Ureter (tissue), 1 donor: ENCODE measurements at places on chromosomes 1 and 21.

- no peak for DNase-seq
Measured at GRCh38 chr1:196902344-196902743, 14.5 kb downstream of the CFHR4 start.

DNA sequence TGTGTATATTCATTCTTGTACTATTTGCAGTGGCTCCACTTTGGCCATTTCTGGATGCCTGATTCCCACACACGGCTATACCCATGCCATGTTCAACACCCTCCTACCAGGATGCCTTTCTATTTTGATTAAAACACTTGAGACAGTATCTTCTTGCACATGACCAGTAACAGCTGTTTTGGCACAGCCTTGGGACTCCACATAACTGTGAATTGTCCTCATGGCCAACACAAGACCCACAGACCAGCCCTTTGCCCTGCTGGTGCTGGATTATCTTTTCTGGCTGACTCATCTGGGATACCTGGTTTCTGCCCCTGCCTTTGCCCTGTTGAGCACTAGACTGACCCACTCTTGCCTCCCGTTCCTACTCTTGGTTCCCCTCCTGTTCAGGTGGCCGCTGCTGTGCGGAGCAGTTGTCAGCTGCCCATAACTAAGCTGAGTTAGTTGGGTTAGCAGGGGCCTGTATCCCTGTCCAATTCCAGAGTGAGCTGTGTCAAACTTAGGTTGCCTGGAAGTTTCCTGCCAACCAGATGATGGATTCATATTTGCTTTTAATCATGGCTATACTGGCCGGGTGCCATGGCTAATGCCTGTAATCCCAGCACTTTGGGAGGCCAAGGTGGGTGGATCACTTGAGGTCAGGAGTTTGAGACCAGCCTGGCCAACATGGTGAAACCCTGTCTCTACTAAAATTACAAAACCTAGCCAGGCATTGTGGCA lies 10.8 kb upstream of the EYA3 start:
- peak; percentile 26 for DNase-seq

GRCh38 chr1:156149374-156150332 lies 3.7 kb upstream of the SEMA4A start:
- no peak for DNase-seq

GRCh38 chr1:204413170-204413535 lies 1.5 kb upstream of the PPP1R15B start:
- no peak for DNase-seq

- no peak for DNase-seq
Measured at GRCh38 chr1:171263901-171264300, 15.6 kb downstream of the FMO1 start.

- no peak for DNase-seq
Measured at GRCh38 chr1:157580828-157581210, 17.1 kb downstream of the FCRL4 start.

GRCh38 chr1:98991127-98992012 lies 13.3 kb downstream of the PLPPR5 start:
- no peak for DNase-seq

GRCh38 chr1:90924982-90925381 lies 96.9 kb downstream of the ZNF644 start:
- no peak for DNase-seq

DNA sequence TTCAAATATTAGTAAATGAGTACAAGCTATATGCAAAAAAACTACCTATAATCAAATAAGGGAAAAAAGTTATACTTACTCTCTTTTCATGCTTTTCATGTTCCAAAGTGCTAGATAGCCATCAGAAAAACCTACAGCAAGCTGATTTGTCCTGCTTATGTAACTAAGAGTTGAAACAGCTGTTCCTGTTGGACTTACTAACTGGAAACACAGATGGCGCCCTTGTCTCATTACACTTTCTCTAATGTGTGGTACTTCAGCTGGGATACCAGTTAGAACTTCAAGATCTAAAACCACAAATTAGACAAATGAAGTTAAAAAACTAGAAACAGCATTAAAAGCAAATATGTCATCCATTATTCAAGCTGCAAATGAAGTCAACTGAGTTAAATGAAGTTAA lies 24.3 kb downstream of the AHCTF1 start:
- DNase-seq: no peak

DNA sequence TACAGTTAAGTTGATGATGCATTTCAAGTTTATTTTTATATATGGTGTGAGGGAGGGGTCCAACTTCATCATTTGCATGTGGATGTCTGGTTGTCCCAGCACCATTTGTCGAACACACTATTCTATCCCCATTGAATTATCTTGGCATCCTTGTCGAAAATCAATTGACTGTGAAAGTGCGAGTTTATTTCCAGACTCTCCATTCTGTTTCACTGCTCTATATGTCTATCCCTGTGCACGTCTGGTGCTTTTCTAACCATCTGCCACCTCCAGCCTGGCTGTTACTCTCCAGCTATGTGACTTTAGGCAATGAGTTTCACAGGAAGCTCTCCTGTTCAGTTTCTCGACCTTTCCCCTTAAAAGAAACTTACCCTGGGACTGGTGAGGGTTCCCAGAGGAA lies 137.1 kb upstream of the KLHDC7A start:
- no peak for DNase-seq

GRCh38 chr1:70671006-70671405 lies 259.9 kb downstream of the CTH start:
- DNase-seq: no peak

GRCh38 chr1:9901148-9902059 lies 8.7 kb downstream of the CTNNBIP1 start:
- DNase-seq: no peak

DNA sequence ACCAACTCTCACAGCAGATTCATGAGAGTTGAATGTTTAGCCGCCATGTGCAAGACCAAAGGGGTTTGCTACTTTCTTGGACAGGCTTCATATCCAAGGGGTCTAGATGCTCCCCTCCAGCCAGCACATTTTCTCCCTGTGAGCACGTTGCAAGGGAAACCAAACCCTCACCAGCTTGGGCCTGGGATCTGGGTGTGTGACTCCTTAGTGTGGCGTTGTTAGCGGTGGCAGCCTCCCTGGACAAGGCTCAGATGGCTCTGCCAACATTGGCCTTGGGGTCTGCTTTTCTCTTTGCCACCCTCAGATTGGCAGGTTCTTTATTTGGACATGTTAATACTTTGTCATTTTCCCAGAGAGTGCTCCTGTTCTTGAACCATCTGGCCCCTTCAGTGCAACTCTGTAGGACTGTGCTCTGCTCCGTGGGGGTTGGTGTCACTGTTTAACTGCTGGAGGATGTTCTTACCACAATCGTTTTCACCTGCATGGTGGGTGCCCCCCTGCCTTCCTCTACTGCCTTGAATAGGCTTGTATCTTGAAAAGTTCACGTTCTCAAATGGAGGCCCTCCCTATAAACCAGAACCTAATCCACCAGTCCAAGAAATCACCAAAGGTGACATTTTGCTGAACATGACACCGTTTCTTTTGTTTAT lies 13.4 kb downstream of the ABCG1 start:
- no peak for DNase-seq

- DNase-seq: no peak
Measured at GRCh38 chr1:37399205-37399604, 75.2 kb upstream of the ZC3H12A start.

DNA sequence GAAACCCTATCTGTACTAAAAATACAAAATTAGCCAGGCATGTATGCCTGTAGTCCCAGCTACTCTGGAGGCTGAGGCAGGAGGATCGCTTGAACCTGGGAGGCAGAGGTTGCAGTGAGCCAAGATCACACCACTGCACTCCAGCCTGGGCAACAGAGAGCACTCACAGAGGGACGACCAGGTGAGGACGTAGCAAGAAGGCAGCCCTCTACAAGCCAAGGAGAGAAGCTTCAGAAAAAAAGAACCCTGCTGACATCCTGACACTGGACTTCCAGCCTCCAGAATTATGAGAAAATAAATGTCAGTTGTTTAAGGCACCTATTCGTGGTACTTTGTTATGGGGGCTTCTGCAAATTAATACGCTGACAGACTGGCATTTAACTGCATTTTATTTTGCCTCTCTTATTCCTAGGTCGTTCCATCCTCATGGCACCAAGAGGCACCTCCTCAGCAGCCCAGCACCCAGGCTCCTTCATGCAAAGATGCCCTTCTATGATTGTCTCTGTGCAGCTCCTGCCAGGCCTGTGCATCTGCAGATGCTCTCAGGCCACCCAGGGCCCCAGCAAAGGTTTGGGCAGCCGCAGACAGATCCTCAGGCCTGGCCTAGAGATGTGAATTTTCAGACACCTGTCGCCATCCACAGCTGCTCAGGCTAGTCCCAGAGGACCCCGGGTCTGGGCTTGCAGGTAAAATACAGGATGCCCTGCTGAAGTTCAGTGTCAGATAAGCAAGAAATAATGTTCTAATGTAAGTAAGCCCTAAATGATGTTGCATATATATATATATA lies 86.0 kb upstream of the COX20 start:
- DNase-seq: no peak

GRCh38 chr1:215114154-215114933 lies 31.8 kb downstream of the KCNK2 start:
- no peak for DNase-seq

GRCh38 chr21:45523411-45524101 lies 18.7 kb downstream of the SLC19A1 start:
- DNase-seq: peak; percentile 40

- DNase-seq: no peak
Measured at GRCh38 chr1:77513839-77514763, 168.4 kb downstream of the ZZZ3 start.

DNA sequence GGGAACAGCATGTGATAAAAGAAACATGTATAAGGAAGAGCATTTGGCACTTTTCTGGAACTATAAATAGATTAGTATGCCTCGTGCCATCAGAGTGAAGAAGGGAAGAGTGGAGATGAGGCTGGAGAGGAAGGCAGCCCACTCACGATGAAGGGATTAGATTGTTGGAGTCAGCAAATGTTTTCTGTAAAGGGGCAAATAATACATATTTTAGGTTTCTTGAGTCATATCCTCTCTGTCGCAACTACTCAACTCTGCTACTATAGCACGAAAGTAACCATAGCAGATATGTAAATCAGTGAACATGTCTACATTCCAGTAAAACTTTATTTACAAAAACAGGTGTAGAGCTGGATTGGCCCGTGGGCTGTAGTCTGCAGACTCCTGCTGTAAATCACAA lies 147.8 kb downstream of the TENT5C start:
- DNase-seq: no peak

DNA sequence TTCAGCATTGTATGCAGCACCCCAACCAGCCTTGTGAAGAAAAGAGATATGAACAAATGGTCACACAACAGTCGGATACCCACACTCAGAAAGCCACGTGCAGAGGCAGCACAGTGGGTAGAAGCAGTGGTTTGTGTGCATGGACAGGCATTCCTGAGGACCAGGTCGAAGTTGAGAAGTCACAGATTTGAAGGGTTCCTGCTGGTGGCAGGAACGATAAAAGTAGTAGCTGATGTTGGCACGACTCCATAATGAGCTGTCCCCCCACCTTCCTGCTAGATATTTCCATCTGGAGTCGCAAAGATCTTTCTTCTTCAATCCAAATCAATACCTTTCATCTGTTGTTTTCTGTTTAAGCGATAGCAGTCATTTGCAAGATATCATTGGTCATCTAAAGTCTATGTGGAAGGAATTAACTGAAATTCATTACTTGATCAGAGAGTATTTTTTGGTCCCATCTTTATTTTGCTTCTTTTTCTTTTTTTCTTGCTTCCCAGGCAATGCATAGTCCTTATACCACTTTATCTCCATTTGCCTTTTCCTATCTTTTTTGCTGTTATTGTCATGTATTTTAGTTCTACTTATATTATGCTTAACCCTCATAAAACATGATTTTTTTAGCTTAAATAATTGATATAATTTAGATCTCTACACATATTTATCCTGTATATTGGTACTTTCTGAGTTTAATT lies 176.4 kb downstream of the DHRS3 start:
- no peak for DNase-seq

- peak; percentile 71 for DNase-seq
Measured at GRCh38 chr1:58773406-58773840, 10.4 kb downstream of the JUN start.

DNA sequence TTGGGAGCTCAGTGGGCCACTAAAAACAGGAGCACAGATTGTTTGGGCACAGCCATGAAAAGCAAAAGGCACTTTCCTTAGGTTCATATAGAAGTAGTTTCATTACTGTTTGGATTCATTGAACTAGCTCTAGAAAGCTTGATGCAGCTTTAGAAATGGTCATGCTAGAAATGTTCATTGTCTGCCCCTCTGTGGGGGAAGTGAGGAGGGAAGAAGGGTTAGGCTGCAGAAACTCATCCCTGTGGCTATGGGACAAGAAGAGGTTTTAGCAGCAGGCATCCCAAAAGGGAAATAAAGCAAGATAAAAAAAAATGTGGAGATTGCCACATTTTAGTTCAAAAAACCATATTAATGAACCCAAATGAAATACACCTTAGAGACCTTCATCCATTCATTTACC lies 359.6 kb upstream of the PTBP2 start:
- no peak for DNase-seq

DNA sequence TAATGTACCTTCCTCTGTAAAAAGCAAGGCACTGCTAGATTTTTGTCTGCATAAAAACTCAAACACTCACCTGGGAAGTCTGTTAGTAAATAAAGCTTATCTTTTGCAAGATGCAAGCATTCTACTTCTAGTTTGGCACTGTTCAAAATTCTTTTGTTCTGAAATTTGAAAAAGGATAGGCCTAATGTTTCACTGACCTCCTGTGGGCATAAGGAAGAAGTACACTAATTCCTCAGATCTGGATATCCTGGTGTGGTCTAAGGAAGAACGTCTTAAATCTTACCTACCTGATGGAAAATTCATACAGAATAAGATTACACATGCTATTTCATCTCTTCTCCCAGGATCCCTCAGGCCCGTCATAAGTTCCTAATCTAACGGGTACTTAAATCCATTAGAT lies 93.5 kb upstream of the CAMK1G start:
- DNase-seq: no peak

DNA sequence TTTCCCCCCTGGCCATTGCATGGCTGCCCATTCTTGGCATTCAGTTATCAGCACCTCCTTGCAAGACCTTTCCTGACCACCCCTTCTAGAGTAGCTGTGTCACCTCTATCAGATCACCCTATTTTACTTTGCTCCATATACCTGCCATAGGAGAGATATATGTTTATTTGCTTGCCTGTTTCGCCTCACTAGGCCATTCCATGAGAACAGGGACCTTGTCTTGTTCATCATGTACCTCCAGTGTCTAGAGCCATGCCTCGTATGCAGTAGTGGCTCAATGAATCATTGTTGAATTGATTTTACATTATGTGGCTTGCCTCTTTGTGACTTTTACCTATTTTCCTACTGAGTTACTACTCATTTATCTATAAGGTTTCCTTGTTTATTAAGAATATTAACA lies 26.4 kb upstream of the PADI2 start:
- no peak for DNase-seq

DNA sequence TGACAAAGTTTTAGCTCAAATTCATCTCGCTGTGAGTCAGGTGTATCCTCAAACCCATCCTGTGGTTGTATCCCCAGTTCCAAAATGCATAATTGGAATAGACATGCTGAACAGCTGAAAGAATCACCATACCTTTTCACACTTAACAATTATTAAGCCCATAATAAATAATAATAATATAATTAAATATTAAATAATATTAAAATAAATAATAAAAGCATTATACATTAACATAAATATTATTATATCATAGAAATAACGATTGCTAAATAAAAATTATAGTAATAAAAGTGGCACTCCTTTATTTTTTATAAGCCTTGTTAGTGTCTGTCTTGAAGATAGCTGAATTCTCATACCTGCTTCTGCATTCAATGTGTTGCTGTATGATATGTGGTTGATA lies 257.5 kb upstream of the B3GALT2 start:
- no peak for DNase-seq

- no peak for DNase-seq
Measured at GRCh38 chr1:17032741-17033140, 21.0 kb upstream of the ATP13A2 start.
